ENCODE measurements at places on chromosomes 3 and 15.
A peak's percentile ranks its signal among the peaks of the same experiment; 100 is the strongest.

DNA sequence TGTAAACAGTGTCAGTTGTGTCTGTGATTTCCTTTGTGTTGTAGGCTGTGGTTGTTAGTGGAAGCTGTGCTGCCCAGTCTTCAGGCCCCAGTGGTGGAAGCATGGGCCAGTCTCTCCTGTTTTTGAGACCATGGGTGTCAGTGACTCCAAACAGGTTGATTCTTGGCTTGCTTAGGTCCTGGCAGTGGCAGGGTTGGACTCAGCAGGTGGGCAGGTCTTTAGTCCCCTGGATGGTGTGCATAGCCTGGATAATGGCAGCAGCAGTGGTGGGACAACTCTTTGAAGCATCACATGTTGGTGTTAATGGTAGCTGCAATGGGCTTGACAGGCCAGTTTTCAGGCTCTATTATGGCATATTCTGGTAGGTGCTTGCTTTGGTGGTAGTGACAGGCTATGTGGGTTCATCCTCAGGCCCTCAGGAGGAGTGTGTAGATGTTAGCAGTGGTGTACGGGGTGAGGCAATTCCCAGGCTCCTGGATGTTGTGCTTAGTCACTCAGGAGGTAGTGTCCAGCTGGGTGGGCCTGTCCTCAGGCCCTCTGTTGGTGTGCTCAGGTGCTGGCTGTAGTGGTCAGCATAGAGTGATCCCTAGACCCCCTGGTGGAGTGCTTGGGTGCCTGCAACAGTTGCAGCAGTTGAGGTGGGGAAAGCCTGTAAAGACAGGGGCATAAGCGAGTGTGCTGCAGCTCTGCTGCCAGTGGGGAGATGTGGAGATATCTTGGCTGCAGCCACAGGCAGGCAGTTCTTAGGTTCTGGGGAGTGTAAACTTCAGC, 596.7 kb downstream of the PDCD6IP start:
- no peak overlapping the region for H3K27ac ChIP-seq
- no peak for DNase-seq
- H3K4me1 ChIP-seq = no peaks in the 10 kb centered on the region

DNA sequence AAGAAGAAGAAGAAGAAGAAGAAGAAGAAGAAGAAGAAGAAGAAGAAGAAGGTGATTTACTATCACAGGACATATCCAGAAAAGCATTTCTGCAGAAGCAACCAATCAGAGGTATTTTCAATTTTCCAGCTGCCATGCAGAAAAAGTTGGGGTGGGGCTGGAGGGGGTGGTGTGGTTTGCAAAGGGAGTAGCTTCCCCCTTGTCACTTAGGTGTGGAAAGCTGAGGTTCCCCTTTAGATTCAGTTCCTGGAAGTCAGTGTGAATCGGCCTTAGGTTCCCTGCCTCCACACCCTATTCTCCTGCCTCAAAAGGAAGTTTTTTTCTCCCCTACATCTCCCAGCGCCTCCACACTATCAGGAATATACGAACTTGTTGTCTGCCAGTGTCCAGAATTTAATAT, 276.7 kb upstream of the ARRDC4 start:
- no peak for DNase-seq
- no peaks in the 10 kb centered on the region for H3K27me3 ChIP-seq
- no peak overlapping the region for H3K4me3 ChIP-seq
- no peak overlapping the region for H3K27ac ChIP-seq
- H3K4me1 ChIP-seq = no peaks in the 10 kb centered on the region

GRCh38 chr3:143526011-143526545, 322.2 kb downstream of the SLC9A9 start:
- H3K36me3 ChIP-seq = peaks cover 5% of the 10 kb centered on the region
- peak overlapping the region; percentile 31 for H3K27ac ChIP-seq
- DNase-seq = no peak
- no peak overlapping the region for H3K4me3 ChIP-seq

DNA sequence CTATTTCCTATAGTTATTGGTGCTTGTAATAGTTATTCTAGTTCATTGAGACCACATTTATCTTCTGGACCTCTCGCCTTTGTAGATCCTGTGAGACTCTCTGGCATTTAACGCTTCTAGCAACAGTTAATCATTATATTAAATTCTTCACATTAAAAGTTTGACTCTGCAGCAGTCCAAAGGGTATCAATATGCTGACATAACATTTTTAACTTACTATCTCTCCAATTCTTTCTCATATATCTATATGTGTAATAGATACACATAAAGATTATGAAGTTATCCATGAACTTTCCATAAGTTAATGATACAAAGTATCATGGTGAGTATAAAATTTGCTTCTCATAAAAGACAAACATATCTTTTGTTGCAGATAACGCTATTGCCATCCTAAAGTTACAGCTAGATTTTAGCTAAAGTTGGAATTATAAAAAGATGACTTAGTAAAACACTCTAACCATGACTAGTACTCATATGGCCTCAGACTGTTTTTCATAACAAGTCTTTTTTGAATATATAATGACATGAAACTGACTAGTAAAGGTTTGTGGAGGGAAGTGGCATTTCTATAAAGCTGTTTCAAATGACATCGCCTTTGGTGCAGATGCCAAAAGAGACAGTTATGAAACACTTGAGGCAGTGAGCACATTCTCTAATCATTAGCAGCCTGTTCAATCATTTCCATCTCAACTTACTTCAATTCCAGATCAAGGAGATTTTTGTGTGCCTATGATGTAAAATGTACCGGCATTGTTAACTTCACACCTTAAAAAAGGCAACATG, 379.3 kb upstream of the CBLB start:
- peaks cover 7% of the 10 kb centered on the region for H3K36me3 ChIP-seq
- H3K27me3 ChIP-seq = no peaks in the 10 kb centered on the region
- H3K4me1 ChIP-seq = peaks cover 5% of the 10 kb centered on the region
